ENCODE measurements at places on chromosomes 6 and 20.

DNA sequence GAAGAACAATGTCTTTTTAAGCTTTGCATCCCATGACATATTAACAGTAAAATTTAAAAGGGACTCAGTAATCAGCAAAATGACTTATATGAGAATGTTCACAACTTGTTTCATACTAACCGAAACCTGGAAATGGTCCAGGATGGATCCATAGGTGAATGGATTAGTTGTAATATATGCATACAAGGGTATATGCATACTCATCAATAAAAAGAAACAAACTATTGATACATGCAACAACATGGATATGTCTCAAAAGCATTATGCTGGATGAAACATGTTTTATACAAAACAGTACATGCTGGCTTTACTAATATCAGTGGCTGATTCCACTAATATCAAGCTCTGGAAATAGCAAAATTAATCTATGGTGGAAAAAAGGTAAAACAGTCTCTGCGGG is 108.5 kb upstream of the HIVEP1 start:
- DNase-seq = no peak

GRCh38 chr6:112149719-112150263 is 62.4 kb downstream of the FAM229B start:
- no peak for DNase-seq

- DNase-seq = no peak
These were observed 3.1 kb downstream of the ZUP1 start for GRCh38 chr6:116665464-116665863.

GRCh38 chr20:59772931-59773913 is 160.2 kb downstream of the SYCP2 start:
- no peak for DNase-seq

DNA sequence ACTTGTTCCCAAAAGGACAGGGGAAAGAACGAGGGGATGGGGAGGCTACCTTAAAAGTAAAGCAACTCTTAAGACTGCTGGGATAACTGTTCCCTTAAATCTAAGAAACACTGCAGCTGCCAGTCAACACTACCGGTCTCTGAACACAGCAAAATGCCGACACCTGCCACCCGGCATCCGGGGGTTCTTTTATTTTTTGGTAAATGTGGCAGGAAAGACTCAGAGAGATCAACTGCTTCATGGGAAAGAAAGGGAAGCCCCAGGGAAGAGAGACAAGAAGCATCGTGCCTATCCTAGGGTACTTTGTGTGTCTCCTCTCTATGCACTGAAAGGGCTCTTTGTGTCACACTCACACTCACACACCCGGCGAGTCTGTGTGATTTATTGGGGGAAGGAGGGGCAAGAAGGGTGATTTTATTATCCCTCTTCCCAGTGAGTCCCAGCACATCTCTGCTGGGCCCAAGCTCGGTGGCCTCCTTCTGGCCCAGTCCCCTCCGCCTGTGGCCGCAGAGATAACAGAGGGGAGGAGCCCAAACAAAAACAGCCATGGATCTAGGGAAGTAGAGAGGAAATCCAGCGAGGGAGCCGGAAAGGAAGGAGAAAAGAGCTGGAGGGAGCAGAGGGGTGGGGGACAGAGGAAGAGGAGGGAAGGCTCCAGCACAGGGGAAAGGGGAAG is 1.4 kb downstream of the FYN start:
- DNase-seq = no peak

DNA sequence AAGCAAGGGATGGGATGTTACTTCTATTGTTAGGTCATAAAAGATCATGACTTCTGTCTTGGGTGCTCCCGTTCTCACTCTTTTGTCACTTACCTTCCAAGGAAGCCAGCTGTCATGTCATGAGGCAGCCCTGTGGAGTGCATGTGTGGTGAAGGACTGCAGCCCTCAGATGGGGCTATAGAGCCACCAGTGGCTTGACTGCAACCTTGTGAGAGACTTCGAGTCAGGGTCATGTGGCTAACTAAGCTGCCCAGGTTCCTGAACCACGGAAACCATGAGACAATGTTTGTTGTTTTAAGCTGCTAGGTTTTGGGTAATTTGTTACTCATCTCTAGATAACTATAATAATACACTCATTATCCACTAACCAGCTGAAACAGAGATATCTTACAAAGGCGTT is 477.1 kb downstream of the BTBD3 start:
- DNase-seq = no peak

DNA sequence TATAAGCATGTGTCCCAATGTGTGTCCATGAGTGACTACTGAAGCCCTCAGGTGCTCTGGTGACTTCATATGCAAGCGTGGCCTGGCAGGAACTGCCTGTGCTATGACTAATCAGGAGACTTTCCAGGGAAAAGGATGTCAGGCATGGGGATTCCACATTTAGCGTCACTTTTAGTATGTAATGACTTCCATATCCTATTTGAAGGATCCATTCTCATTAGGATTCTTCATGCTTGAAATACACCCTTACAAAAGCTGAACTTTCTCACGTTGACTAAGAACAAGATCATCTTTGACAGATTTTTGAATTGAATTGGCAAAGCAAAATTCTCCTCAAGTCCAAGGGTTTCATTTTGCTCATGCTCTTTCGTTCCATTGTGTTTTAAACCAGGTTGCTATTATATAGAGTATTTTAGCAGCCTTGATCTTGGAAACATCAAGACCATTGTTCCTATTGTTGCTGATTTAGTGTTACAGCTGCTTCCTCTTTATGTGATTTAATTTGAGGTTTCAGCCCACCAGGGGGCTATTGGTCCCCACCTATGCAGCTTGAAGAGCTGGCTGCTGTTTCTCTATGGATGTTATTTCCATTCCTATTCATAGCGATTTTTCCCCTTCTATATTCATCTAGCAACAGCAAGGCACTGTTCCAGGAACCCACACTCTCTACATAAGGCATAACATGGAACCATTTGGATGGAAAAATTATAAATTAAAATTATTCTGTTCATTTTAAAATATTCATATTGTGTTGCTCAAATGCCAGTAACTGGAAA is 418.6 kb downstream of the CDKAL1 start:
- DNase-seq = no peak

Measured in stimulated activated CD8-positive, alpha-beta memory T cell treated with anti-CD3 and anti-CD28 coated beads, Interleukin-4, amount 100 ng/mL, for 4 hours (primary cell).